ENCODE measurements at places on chromosomes 11 and 22. TPM values are rescaled to one million over a fixed set of nuclear protein-coding genes. Genes with fewer than 3 reads are reported as not detected.

GPHA2 gene
- 0.46 TPM for total RNA-seq

ZC3H7B gene
- total RNA-seq, result 39.3 TPM

C22orf31 gene
- not detected for total RNA-seq

MYBPC3 gene
- not detected for total RNA-seq

ALDH3B2 gene
- not detected for total RNA-seq

DEFB131B gene
- total RNA-seq, result not detected

UPK2 gene
- total RNA-seq, result not detected

CBY1 gene
- total RNA-seq, result 14.6 TPM

UBQLNL gene
- total RNA-seq, result not detected

OSBPL5 gene
- total RNA-seq, result 4.6 TPM

MYO18B gene
- total RNA-seq, result 0.22 TPM

SERPINH1 gene
- 15.2 TPM for total RNA-seq

RTN4RL2 gene
- 0.36 TPM for total RNA-seq

APOBEC3G gene
- 108 TPM for total RNA-seq

KIF18A gene
- 27.3 TPM for total RNA-seq

PGA4 gene
- not detected for total RNA-seq

PHOX2A gene
- total RNA-seq, result not detected

ST14 gene
- total RNA-seq, result not detected

CRYBB3 gene
- total RNA-seq, result 0.43 TPM

KLHL22 gene
- 23.3 TPM for total RNA-seq

RFPL2 gene
- total RNA-seq, result 0.53 TPM

C1QTNF5 gene
- not detected for total RNA-seq

OR52N4 gene
- 0.62 TPM for total RNA-seq

SLC17A6 gene
- not detected for total RNA-seq

ANGPTL5 gene
- total RNA-seq, result not detected

AIFM3 gene
- not detected for total RNA-seq

ZNRF3 gene
- 1.3 TPM for total RNA-seq

HDHD5 gene
- total RNA-seq, result 42.9 TPM

MAPK11 gene
- 24.6 TPM for total RNA-seq

GGTLC3 gene
- total RNA-seq, result not detected

NAV2 gene
- 0.75 TPM for total RNA-seq

RASD2 gene
- total RNA-seq, result not detected

SHISAL1 gene
- not detected for total RNA-seq

DBX1 gene
- total RNA-seq, result not detected

ZBTB16 gene
- 9.7 TPM for total RNA-seq

RTL10 gene
- total RNA-seq, result 13.5 TPM

IGLL5 gene
- not detected for total RNA-seq

A4GALT gene
- total RNA-seq, result not detected

USP2 gene
- 2.2 TPM for total RNA-seq
